Fibroblast of lung (primary cell): ENCODE measurements at places on chromosomes 6 and 20.

DNA sequence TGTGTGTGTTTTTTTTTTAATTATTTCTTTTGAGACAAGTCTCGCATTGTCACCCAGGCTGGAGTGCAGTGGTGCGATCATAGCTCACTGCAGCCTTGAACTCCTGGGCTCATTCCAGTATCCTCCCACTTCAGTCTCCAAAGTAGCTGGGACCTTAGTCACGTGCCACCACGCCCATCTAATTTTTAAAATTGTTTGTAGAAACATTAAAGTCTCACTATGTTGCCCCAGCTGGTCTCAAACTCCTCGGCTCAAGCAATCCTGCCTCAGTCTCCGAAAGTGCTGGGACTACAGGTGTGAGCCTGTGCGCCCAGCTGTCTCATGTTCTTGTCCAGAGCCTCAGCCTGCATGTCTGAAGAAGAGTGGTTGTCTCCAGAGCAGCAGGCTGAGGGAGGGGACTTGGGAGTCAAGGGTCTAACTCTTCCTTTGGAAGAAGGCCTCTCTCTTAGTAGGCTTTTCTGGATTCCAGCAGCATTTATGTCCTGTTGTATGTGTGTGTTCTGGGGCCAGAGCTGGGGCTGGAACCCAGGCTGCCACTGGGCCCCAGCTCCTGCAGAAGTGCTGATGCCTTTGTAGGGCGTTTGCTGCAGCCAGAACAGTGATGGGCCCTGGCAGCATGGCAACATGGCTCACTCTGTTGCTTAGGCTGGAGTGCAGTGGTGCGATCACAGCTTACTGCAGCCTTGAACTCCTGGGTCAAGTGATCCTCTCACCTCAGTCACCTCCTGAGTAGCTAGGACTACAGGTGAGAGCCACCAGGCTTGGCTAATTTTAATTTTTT is 5.4 kb downstream of the DNMT3B start:
- DNase-seq: no peak

DNA sequence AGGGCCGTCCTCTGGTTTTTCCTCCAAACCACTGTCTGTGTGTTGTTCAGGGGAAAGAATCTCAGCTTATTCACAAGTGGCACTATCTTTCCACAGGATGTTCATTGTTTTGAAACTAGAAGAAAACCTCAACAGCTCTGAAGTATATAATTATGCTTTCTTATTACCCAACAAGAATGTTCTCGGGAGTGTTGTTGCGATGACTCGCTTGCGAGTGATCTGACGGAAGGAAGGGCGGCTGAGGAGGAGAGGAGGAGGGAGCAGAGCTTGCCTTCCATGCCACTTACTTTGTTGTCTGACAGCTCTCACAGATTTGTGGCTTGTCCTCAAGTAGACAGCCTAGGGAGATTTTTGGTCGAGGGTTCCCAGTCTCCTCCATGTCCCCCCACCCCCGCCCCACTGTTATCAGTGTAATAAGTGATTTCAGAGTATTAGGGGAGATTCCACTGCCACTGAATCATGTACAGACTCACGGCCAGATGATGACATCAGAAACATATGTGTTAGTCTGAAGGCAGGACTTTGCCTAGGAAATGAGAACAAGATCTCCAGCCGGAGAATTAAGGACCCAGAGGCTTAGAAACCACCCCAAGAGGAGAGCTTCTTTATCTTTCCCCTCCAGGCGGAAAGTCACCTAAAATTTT is 80.7 kb upstream of the CCN6 start:
- DNase-seq: peak; percentile 96

- no peak for DNase-seq
These were observed 8.6 kb downstream of the CDC40 start for GRCh38 chr6:110188791-110189190.

- DNase-seq: no peak
These were observed 39.2 kb downstream of the ZC3H12D start for GRCh38 chr6:149445573-149445972.

DNA sequence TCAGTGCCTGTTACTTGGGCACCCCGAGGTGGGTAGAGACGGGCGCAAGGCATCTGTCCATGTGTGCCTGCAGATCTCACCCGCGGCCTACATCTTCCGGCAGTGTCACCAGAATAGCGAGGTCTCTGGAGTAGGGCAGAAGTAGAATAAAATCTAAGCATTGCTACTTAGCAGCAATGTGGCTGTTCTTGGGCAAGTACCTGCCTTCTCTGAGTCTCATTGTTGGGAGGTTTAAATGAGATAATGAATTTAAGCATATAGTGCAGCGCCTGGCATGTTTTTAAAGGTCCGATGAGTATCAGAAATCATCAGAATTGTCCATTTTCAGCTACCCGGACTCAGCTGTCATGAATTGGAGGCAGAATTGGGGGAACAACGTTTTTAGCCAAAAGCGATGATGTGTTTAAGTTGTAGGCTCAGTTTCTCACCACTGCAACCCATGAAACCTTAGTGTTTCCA is 800 bp downstream of the ABCC10 start:
- no peak for DNase-seq

GRCh38 chr6:14784596-14785492 is 461.0 kb upstream of the JARID2 start:
- DNase-seq: no peak

DNA sequence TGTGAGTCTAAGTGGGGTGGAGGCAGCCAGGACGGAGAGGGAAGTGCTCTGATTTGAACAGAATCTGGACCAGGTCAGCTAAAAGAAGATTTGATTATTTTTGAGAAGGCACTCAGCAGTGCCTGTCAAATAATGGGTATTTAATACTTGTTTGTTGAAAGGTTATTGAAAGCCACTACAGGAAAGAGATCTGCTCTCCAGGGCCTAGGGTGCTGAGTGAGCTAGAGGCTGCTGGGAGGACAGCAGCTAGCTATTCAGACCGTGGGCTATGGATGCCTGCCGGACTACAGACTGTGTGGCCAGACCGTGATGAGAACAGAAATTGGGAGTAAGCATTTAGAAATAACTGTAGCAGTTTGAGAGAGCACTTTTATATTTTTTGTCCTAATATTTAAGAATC is 8.8 kb downstream of the SLC35F1 start:
- DNase-seq: no peak

DNA sequence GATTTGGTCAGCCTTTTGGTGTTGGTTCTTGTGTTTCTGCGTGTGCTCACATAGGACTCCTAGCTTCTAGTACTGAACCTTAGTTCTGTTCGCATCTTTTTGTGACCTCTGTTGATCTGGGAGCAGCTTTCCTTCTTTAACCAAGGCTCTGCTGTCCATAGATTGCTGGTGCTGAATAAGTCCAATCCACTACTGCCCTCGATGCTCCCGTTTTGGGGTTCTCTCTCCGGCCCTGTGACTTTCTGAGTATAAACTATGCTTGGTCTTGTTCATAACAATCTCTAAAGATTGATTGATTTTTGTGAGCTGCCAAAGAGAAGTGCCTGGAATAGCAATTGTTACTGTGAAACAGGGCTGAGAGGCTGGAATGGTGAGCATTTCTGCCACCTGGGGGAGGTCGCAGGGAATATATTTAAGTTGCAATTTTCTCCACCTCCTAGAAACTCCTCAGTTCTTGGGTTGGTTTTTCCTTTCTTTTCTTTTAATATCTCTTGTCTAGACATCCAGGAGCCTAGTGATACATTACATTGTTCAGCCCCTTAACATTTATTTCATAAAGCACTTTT is 422.9 kb upstream of the CHD6 start:
- DNase-seq: no peak

- DNase-seq: no peak
These were observed 25.0 kb upstream of the TBC1D22B start for GRCh38 chr6:37232430-37233017.

- no peak for DNase-seq
These were observed 113.2 kb downstream of the FNDC1 start for GRCh38 chr6:159282421-159282820.

GRCh38 chr20:36199345-36200257 is 36.7 kb upstream of the AAR2 start:
- DNase-seq: peak; percentile 78

GRCh38 chr6:144155529-144155928 is 5.2 kb downstream of the STX11 start:
- DNase-seq: no peak

DNA sequence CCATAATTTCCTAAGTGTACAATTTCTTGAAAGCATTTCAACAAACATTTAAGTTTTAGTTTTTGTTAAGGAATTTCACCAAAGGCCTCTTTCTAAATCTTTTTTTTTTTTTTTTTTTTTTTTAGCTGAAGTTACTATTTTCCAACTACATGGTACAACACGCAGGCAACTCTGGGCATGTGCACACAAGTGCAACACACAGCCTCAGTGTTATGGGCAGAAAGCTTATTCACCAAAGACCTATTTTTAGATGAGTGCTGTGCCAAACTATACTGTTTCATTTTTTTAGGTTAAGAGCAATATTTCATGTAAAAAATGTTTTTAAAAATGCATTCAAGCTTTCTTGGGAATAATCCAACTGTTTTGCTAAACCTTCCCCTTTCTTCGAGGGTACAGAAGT is 42.0 kb upstream of the MAP3K4 start:
- DNase-seq: no peak

DNA sequence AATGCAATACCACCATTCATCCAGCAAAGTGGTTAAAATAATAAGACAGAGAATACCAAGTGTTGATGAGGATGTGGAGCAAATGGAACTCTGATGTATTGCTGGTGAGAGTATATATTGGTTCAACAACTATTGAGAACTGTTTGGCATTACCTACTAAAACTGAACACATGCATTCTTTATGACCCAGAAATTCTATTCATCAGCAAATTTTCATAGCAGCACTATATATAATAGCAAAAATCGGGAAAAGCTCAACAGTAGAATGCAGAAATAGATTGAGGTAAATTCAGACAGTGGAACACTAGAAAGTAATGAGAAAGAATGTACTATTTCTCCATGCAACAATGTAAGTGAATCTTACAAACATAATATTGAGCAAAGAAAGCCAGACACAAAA is 62.2 kb upstream of the FOXP4 start:
- no peak for DNase-seq

DNA sequence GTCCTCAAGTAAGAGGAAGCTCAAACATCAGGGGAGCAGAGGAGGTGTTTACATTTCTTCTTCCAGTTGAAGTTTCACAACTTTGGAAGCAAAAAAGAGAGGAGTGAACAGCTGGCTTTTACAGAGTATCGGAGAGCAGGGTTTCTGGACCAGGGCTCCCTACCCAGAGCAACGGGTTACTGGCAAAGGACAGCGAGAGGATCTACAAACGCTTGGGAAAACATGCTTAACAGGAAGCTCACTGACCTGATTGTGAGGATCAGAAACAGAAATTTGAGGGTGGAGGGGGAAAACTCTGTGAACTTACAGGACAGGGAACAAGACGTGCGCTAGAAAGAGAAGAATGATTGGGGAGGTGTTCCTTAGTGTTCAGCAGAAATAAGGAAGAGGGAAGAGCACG is 85.7 kb upstream of the TAB2 start:
- DNase-seq: peak; percentile 63

GRCh38 chr6:75409928-75410327 is 83.7 kb downstream of the FILIP1 start:
- DNase-seq: no peak

GRCh38 chr6:101351173-101351572 is 42.3 kb upstream of the GRIK2 start:
- DNase-seq: no peak

DNA sequence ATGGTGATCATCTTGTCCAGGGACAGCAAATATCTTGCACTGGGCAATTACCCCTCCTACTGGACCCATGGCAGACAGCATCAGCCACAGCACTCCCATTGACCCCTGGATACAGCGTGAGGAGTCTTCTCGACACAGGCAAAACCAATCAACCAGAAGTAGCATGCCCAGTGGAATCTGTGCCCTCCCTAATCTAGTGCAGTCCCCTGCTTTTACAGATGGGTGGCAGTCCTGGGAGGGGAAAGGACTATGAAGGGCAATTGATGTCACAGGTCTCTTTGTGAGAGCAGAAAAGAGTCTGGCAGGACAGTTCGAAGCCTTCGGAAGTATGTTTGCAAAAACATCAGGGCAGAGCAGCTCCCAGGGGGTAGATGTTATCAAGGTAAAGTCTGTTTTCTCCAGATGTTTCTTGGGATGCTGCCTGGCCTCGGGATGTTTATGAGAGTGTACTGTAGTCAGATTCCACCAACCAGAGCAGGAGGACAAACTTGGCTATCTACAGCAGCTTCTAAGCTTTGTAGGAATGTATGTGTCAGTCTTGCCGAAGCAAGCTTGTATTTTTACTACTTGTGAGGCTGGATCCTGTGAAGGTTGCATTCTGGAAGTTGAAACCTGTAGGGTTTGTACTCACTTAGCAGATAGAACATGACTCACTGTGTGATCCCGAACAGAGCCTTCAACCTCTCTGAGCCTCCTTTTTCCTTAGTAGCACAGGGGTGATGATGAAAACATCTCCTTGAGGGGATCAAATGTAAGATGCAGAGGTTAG is 63.0 kb upstream of the MYL9 start:
- no peak for DNase-seq

DNA sequence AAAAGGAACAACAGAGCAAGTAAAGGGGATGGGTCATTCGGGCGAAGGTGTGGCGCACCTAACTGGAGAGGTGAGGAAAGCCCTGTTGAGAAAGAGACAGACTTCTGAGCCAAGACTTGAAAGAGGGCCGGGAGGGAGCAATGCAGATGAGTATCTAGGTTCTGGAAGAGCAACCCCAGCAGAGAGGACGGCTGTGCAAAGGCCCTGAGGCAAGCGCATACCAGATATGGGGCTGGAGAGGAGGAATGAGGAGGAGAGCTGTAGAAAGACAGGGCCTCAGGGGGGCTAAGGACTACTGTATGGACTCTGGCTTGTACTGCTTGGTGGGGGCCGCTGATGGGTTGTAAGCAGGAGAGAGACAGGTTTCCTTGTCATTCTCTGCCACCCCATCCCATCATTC is 21.9 kb downstream of the TRERF1 start:
- DNase-seq: no peak

DNA sequence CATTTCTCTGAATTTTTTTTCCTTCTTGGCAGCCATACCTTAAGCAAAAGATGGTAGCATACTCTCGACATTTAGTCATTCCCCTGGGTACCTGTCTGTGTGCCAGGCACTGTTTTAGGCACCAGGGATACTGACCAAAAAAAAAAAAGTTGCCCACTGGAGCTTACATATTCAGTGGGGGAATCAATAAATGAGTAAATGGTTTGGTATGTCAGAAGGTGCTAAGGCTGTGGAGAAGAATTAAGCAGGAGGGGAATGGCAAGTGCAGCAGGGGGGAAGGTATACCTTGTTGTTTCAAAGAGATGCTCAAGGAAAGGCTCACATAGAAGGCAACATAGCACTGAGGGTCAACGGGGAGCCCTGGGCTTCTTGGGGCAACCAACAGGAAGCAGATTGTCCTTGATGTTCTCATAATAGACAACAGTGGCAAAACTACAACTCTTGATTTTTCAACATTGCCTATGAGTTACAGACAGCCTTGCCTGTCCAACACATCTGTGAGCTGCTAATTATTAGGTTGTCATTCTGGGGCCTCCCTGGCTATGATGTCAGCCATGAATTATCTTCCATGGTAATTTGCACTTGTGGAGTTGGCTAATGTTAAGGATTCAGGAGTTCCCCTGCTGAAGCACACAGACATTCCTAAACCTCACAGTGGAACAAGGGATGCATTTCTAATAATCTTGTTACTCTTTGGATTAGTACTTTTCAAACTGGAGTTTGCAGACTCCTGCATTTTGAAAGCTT is 19.6 kb downstream of the NT5E start:
- peak; percentile 16 for DNase-seq
